ENCODE measurements at places on chromosomes 16 and 17. TPM values are rescaled to one million over a fixed set of nuclear protein-coding genes. Genes with fewer than 3 reads are reported as not detected.

Gene CTRB2
- total RNA-seq, result not detected

Gene NPIPA1
- 53.0 TPM for total RNA-seq

Gene CDH13
- total RNA-seq, result 248 TPM

Gene TBC1D3H
- not detected for total RNA-seq

Gene SPNS2
- 2.9 TPM for total RNA-seq

Gene ASB16
- total RNA-seq, result not detected

Gene CCL2
- 757 TPM for total RNA-seq

Gene GCGR
- total RNA-seq, result not detected

Gene ARL4D
- total RNA-seq, result 23.2 TPM

Gene XYLT1
- total RNA-seq, result 4.2 TPM

Gene SLX1B
- total RNA-seq, result 12.3 TPM

Gene CDH5
- 30.6 TPM for total RNA-seq

Gene SLC13A5
- total RNA-seq, result not detected

Gene GFER
- 45.2 TPM for total RNA-seq

Gene TSPOAP1
- 0.32 TPM for total RNA-seq
